ENCODE measurements at places on chromosomes 7 and 10. TPM values are rescaled to one million over a fixed set of nuclear protein-coding genes. Genes with fewer than 3 reads are reported as not detected.

DNA sequence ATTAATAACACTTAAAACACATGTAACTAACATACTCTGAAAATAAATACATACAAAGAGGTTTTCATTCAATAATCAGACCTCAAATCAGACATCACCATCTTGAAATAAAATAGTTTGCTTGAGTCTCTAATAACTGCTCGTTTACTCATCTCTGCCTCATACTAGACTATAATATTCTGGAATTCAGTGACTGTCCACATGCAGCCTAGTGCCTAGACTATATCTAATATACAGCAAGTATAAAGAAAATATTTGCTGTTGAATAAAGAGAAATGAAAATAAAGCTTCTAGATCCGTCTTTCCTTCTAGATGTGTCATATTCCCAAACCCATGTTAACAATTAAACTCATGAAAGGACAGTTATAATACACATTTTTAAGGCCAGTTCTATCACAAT, 236.3 kb upstream of the LRRN3 start:
- no peak for DNase-seq

DNA sequence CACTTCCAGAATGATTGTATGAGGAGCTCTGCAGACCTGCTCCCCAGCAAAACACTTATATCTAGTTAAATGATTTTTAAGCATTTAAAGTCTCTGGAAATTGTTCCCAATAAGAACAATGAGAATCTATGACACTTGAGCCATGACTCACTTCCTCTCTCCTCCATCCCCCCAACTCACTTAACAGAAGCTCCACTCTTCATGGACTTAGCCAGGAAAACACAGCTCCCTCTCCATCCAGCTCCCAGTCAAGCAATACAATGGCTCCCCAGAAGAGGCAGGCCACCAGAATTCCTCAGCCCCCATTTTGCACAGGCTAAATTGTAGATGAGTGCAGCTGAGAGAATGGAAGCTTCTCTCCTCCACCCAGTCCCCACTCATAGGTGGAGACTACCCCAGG, 27.0 kb downstream of the AOC1 start:
- no peak for DNase-seq

DNA sequence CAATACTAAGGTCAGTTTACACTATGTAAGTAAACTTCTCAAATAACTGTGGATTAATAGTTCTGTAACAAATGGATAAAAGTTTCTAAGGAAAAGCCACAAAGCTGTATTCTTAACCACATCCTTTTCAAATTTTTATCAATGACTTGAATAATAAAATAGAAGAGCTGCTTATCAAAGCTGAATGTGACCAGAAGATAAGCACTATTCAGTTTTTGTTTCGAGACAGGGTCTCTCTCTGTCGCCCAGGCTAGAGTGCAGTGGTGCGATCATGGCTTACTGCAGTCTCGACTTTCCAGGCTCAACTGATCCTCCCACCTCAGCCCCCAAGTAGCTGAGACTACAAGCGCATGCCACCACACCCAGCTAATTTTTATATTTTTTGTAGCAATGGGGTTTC, 17.0 kb downstream of the UPF2 start:
- no peak for DNase-seq

The ATAD1 gene
- total RNA-seq = 42.9 TPM

GRCh38 chr10:59762505-59762904, 9.2 kb upstream of the MRLN start:
- DNase-seq = no peak

The PSD gene
- total RNA-seq = 1.6 TPM

The JCAD gene
- 0.12 TPM for total RNA-seq

DNA sequence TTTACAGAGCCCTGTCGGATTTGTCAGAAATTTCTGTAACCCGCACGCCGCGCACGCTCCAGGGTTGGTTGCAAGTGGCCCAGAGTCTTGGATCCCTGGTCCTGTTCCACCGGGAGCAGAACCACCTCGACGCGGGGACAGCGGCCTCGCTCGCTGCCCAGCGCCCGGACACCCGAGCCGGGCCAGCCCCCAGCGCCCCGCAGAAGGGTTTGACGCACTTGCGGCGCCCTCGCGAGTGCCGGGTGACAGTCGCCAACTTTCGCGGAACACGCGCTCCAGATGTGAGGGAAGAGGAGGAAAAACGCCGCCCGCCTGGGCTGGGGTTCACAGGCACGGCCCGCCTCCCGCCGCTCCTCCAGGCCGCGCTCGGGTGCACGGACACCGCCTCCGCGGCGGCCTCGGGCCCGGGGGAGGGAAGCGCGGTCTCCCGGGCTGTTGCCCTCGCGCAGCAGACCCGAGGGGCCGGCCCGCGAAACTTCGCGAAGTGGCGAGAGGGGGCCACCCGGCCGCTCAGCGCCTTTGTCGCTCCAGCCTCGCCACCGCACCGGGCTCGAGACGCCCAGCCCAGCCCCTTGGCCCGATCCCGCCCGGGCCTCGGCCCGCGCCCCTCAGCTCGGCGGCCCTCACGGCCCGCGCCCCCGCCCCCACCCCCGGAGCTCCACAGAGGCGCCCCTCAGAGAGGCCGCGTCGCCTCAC, 514 bp downstream of the RNF216 start:
- DNase-seq = peak; percentile 38

DNA sequence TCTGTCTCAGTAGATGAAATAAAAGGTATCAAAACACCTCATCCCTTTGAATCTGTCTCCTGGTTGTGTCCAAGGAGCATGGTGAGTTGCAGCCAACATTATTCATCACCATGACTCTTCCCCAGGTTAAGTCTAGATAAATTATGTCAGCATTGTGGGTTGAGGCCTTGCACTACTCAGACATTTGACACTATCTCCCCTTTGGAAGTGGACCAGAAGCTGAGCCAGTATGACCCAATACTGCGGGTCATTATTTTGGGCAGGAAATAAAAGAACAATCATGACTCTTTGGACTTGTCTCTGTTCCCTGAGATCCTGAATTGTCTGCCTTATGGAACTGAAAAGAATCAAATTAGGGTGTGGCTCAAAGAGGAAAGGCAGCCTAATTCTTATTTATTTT, 168.2 kb upstream of the FAM171A1 start:
- no peak for DNase-seq

GRCh38 chr7:90211391-90212148, at the start of gene STEAP2:
Gene STEAP2, plus strand, starts transcription at chr7:90211740. Its CDS starts 13,343 bp downstream, at chr7:90225083.
- peak; percentile 7 for DNase-seq

The PODXL gene
- 0.97 TPM for total RNA-seq

GRCh38 chr7:127437837-127438236, 45.3 kb upstream of the ZNF800 start:
- DNase-seq = no peak

DNA sequence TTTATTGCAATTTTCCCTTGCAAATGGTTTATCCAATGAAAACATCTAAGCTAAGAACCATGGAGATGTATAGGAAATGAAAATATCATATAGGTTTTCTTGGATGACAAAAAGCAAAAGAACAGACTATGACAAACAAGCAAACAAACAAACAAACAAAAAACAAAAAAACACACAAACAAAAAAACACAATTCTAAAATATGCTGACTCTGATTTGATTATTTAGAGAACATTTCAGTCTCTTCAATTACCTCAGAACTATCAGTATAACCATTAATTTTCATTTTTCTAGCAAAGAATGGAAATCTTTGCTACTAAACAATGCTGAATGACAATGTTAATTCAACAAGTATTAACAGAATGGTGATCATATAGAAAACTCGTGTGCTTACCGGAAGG, 369.5 kb upstream of the LRRN3 start:
- DNase-seq = no peak

- DNase-seq = no peak
These were observed 95.3 kb downstream of the PTPRN2 start for GRCh38 chr7:158492367-158492764.

- peak; percentile 43 for DNase-seq
These were observed 43.1 kb upstream of the DDC start for GRCh38 chr7:50608196-50608906.

DNA sequence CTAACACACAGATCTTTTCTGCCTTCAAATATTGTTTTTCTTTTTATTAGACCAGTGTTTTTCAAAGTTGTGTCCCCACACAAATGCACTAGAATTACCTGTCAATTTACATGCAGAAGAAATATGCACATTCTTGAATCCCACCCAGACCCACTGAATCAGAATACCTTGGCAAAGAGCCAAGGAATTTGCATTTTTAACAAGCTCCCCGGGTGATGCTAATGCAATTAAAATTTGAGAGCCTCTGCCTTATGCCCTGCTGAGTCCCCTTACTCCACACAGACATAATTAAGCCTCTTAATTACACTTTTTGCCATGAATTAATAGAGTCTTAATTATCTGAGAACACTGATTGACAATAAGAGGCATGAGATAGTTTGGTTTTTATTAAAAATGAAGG, 201.2 kb upstream of the GRB10 start:
- no peak for DNase-seq

- DNase-seq = peak; percentile 55
These were observed 42.9 kb upstream of the BHLHA15 start for GRCh38 chr7:98168181-98168903.

DNA sequence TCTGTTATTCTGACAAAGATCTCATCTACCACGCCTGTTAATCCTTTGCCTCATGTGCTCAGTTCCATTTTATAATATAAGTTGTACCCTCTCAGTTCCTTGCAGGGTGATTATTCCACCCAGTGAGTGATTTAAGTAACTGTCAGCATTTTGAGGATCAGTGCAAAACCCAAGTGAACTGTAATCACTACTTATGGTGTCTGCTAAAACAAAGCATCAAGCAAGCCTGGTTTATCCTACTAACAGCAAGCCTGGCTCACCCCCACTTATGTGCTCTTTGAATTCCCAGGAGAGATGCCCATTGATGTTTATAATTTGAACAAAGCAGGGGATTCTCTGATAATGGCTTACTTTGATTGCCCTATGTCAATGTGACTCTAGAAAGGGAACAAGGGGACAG, 186.8 kb upstream of the LRGUK start:
- DNase-seq = no peak

The TRDMT1 gene
- 17.2 TPM for total RNA-seq

- DNase-seq = no peak
These were observed 26.4 kb upstream of the YAE1 start for GRCh38 chr7:39539816-39540215.

The TAS2R4 gene
- 1.1 TPM for total RNA-seq

The INTS1 gene
- 90.6 TPM for total RNA-seq

- DNase-seq = no peak
These were observed 103.6 kb downstream of the NPSR1 start for GRCh38 chr7:34761627-34762026.

The COL17A1 gene
- total RNA-seq = not detected

DNA sequence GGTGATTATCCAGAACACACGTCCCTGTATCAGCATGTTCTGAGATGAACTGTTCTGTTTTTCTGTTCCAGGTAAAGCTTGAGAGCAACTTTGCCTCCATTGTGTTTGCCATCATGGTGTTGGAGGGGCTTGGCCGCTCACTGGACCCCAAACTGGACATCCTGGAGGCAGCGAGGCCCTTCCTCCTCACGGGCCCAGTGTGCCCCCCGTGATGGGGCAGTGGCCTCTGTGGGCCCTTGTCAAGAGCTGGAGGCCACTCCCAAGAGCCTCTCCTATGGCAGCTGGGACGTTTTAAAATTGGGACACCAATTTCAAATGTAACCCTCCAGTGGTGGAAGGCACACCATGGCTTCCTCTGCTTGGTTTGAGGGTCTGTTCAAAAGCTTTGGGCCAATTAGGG, 1.9 kb upstream of the NDUFB2 start:
- no peak for DNase-seq

The GIMAP4 gene
- 335 TPM for total RNA-seq

GRCh38 chr10:104824380-104825006, 183.4 kb downstream of the SORCS3 start:
- DNase-seq = peak; percentile 24

DNA sequence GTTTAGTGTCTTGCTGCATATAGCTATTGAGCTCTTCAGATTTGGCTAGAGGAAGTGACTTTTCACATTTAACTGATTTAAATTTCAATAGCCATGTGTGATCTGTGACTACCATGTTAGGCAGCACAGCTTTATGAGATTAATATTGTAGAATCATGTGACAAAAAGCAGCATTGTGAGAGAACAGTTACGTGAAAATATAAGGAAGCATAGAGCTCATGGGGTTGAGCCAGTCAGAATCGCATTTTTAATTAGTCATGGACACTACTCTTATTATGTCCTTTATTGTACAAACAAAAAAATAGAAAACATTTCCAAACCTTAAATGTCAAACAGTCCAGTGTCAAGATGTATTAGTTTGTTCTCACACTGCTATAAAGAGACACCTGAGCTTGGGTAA, 48.0 kb downstream of the MTURN start:
- DNase-seq = no peak

- peak; percentile 60 for DNase-seq
These were observed 343.4 kb downstream of the PRPF18 start for GRCh38 chr10:13930120-13930519.

DNA sequence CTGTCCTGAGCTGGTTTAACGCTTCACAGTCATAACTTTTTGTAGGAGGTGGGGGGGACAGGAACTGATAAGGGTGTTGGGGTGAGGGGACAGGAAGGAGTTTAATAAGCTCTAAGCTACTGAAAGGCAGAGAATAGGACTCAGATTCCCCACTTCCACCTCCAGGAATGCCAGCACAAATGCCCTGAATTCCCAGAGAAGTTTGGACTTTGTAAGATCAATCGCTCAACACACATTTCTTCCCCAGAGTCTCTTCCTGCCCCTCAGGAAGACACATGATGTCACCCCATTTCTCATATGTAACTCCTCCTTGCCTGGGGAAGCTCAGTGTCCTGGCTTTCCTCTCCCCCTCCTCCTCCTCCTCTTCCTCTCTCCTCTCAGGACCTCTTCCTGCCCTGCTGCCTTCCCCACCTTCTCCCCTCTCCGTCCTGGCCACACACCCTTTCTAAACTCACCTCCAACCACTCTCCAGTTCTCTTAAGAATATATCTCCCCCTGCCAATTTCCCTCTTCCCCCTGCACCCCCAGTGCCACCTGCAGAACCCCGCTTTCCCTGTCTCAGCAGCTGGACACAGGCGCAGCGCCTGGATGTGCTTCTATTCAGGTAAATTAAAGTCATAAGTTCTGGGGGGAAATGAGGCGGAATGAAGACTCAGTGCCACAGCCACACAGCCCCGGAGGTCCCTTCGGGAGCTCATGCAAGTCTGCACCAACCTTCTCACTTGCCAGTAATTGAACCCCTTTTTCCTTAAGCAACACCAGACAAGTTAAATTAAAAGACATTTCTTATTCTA, 5.3 kb upstream of the LOXL4 start:
- DNase-seq = no peak

- peak; percentile 26 for DNase-seq
These were observed 9.6 kb upstream of the EIF3A start for GRCh38 chr10:119090026-119090795.

The SEPHS1 gene
- 74.9 TPM for total RNA-seq

- no peak for DNase-seq
These were observed 23.2 kb upstream of the BMPR1A start for GRCh38 chr10:86733260-86733671.

The ERVW-1 gene
- not detected for total RNA-seq

GRCh38 chr7:130374507-130374906, 5.8 kb upstream of the CPA1 start:
- no peak for DNase-seq

The HK1 gene
- 126 TPM for total RNA-seq

Data from activated CD4-positive, alpha-beta T cell treated with anti-CD3 and anti-CD28 coated beads, Interleukin-2, amount 10 ng/mL, durations not matched to agents 7 days and 5 days (primary cell).